ENCODE measurements at places on chromosomes 2 and 18.

DNA sequence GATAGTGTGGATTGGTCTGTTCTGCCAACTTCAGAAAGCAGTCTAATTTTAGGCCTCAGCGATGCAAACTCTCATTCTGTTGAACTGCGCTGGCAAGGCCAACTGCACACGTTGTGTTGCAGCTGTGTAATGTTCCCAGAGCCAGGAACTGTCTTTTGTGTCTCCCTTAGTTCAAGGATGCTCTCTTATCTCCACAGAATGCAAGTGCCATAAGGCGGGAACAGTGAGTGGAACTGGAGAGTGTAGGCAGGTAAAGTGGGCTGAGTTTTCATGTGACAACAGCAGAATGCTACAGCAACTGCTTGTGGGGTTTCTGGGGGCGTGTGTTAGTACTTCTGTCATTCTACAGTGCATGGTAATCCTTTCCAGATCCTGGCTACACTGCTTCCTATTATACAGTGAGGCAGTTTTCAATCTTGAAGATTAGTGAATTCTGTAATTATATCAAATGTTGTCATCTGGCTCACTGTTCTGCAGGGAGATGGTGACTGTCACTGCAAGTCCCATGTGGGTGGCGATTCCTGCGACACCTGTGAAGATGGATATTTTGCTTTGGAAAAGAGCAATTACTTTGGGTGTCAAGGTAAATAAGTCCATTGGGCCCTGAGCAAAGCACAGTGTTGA, 125.8 kb downstream of the LAMA3 start:
- no peak for DNase-seq

- DNase-seq = no peak
Measured at GRCh38 chr18:71936744-71937143, 607.4 kb downstream of the CBLN2 start.

GRCh38 chr18:3689986-3690763, 240.2 kb downstream of the TGIF1 start:
- DNase-seq = no peak

- DNase-seq = no peak
Measured at GRCh38 chr2:192007581-192008228, 160.8 kb upstream of the CAVIN2 start.

GRCh38 chr2:222076973-222077690, 221.7 kb downstream of the PAX3 start:
- no peak for DNase-seq

DNA sequence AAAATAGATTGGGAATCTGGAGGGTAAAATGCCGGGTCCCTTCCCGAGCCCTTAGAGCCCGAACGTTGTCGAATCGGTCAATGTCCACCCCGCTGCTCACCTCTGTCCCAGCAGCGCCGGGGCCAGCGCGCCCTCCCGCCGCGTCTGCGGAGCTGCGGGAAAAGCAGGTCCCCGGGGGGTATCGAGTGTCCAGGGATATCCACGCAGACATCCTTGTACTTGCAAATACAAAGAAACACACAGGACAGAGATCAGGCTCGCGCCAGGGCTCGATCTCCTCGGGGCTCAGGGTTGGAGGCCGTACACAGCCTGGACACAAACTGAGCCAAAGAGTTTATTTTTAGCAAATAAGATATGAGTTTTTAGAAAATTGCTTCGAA, 2.3 kb upstream of the GATA6 start:
- no peak for DNase-seq
